ENCODE measurements at places on chromosomes 2 and 18.

DNA sequence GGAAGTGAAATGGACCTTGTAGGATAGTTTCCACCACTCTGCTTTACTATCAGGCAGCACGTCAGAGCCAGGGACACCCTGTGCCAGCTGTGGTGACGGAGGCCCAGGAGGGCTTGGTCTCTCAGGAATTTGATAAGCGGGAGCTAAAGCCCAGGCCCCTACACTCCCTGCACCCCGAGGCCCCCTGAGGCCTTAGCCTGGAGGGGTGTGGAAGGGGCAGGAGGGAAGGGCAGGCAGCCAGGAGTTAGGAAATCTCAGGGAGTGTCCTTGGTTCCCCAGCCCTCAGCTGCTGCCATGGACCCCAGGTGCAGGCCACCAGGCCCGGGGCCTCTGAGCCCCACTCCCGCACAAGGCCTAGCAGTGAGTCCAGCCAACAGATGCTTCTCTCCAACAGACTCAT lies 38.2 kb downstream of the PDIA6 start:
- DNase-seq = no peak

- no peak for DNase-seq
Observed at GRCh38 chr18:79766308-79766707, 31.4 kb upstream of the KCNG2 start.

- DNase-seq = no peak
Observed at GRCh38 chr2:213691351-213691750, 407.1 kb downstream of the SPAG16 start.

DNA sequence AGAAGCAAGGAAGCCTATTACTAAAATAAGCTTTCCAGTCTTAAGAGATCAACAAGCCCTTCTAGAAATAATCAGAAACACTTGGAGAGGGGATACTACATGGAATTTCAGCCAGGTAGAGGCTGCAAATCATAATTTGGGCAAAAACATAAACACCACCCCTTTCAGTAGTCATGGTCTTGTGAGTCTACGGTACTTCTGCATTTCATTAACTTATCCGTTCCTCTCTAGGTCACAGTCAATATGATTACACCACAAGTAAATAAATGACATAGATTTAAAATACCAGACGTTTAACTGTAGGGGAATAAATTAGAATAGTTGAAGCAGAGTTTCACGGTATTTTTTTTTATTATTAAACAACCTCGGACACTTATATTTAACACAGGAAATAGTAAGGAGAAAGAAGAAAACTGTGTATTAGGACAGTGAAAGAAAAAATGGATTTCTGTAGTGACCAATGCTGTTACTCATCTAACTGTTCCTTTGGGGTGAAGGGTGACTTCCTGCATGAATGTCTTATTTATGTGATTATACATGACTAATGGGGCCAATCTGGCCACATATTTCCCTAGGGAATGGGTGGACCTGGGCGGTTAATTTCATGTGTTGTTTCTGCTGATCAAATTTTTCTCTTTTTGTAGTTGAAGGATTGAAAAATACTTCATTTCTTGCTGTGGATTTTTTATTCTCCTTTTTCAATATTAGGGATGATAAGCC lies 456.6 kb upstream of the UBE2E3 start:
- no peak for DNase-seq

DNA sequence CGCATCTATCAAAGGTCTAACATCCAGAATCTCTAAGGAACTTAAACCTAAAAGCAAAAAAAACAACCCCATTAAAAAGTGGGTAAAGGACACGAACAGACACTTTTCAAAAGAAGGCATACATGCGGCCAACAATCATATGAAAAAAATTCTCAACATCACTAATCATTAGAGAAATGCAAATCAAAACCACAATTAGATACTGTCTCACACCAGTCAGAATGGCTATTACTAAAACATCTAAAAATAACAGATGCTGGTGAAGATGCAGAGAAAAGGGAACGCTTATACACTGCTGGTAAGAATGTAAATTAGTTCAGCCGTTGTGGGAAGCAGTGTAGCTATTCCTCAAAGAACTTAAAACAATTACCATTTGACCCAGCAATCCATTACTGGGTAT lies 38.0 kb downstream of the PPP3R1 start:
- no peak for DNase-seq

DNA sequence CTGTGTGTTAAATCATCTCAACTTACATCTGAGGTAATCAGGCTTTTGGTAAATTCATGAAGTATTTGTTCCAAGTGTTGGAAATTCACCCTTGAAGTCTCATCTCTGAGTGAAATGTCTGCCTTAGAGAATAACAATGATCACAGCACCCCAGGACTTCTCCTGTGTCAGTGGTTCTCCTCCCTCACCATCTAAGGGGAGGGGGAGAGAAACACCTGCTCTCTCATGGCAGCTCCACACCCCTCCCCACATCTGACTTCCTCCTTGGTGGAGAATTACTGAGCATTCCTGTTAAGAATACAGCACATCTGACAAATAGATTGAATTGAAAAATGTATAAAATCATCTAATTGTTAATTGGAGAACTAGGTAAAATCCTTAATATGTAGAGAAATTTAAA lies 532.1 kb downstream of the RNF144A start:
- no peak for DNase-seq

Data from NCI-H187 (cell line).